ENCODE measurements at places on chromosomes 3 and 15. TPM values are rescaled to one million over a fixed set of nuclear protein-coding genes. Genes with fewer than 3 reads are reported as not detected.
A peak's percentile ranks its signal among the peaks of the same experiment; 100 is the strongest.

Gene ZCWPW2
- total RNA-seq = 1.5 TPM

- no peaks in the 10 kb centered on the region for H3K36me3 ChIP-seq
- H3K4me1 ChIP-seq = no peaks in the 10 kb centered on the region
- no peak for DNase-seq
- no peak overlapping the region for H3K27ac ChIP-seq
- H3K27me3 ChIP-seq = no peaks in the 10 kb centered on the region
Measured at GRCh38 chr3:14137004-14137403, 12.2 kb downstream of the TMEM43 start.

DNA sequence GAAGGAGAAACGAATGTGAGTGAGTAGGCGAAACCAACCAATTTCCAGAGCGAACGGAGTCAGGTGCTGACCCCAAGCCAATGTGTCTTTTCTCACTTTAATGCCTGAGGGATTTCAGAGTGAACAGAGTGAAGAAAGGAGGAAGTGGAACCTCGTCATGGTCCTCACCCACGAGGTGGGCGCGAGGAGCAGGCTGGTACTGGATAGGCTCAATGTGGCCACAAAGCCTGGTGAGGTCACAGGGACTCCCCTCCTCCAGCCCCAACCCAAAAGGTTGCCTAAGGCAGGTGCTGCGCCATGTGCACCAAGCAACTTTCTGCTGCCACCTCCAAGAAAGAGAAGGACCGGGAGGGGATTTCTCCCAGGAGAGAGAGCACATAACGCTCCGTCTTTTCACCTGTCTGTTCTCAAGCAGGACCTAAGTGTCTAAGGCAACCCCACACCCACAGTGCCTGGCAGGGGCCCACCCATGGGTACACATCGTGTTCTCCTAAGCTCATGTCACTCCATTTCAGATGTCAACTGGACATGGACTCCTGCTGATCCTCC, 3.8 kb downstream of the NRROS start:
- no peak overlapping the region for H3K4me3 ChIP-seq
- H3K36me3 ChIP-seq = no peaks in the 10 kb centered on the region
- H3K4me1 ChIP-seq = no peaks in the 10 kb centered on the region

DNA sequence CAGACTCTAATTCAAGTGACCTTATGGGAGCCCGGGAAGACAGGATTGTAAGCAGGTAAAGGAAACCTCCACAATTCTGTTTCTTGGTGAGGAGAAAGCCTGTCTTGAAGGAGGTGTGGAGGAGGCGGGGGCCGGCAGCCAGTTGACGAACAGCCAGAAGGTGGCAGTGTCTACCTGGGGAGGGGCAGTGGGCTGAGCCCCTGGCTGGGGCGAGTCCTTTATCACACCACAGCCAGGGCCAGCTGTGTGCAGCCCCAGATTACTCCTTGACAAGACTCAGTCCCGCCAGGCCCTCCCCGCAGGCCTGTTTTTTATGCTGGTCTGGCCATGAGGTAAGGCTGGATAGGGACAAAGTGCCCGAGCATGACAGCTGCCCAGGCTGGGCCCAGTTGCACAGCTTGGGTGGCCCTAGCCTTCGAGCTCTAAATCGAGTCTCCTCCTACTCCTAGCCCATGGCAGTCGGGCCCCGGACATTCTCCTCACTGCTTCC, 40.9 kb upstream of the IDH2 start:
- no peak overlapping the region for H3K27ac ChIP-seq
- no peak overlapping the region for H3K4me3 ChIP-seq
- H3K36me3 ChIP-seq = no peaks in the 10 kb centered on the region
- peak; percentile 27 for DNase-seq
- H3K27me3 ChIP-seq = no peaks in the 10 kb centered on the region

Gene PTPN9
- total RNA-seq = 5.6 TPM

GRCh38 chr3:426072-426471, 229.5 kb downstream of the CHL1 start:
- H3K27ac ChIP-seq = no peak overlapping the region
- no peak overlapping the region for H3K4me3 ChIP-seq
- no peaks in the 10 kb centered on the region for H3K36me3 ChIP-seq
